ENCODE measurements at places on chromosomes 12 and 14. TPM values are rescaled to one million over a fixed set of nuclear protein-coding genes. Genes with fewer than 3 reads are reported as not detected.

DNA sequence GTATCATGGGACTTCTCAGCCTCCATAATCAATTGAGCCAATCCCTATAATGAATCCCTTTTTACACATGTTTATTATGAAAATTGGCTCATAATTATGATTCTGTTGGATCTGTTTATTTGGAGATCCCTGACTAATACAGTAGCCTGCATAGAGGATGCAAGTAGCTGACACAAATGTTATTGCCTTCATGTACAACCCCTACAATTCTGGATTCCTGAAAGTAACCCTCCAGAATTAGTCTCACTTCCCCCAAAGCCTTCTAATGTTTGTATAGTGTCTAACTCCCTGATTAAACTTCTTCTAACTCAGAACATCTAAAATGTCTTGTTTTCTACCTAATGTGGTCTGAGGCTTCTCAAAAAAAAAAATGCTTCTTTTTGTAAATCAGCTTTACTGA is 6.6 kb upstream of the SMIM10L1 start:
- no peak overlapping the region for H3K4me3 ChIP-seq
- peaks cover 65% of the 10 kb centered on the region for H3K36me3 ChIP-seq
- DNase-seq: no peak
- peaks cover 48% of the 10 kb centered on the region for H3K4me1 ChIP-seq

GRCh38 chr12:101877806-101878242 is 444 bp downstream of the DRAM1 start:
- H3K4me3 ChIP-seq: peak overlapping the region; percentile 75
- H3K27ac ChIP-seq: peak overlapping the region; percentile 83
- H3K36me3 ChIP-seq: peaks cover 5% of the 10 kb centered on the region

GRCh38 chr12:88923631-88924030 is 343.4 kb upstream of the KITLG start:
- no peak for DNase-seq
- no peak overlapping the region for H3K27ac ChIP-seq
- H3K36me3 ChIP-seq: no peaks in the 10 kb centered on the region
- H3K4me3 ChIP-seq: no peak overlapping the region
- no peaks in the 10 kb centered on the region for H3K4me1 ChIP-seq

GRCh38 chr12:65355461-65355860 is 77.0 kb downstream of the MSRB3 start:
- no peaks in the 10 kb centered on the region for H3K27me3 ChIP-seq
- no peak overlapping the region for H3K27ac ChIP-seq
- H3K4me1 ChIP-seq: no peaks in the 10 kb centered on the region
- no peak overlapping the region for H3K4me3 ChIP-seq
- DNase-seq: no peak

TEX52 gene
- total RNA-seq: 0.35 TPM

KCNK13 gene
- not detected for total RNA-seq

- DNase-seq: no peak
- H3K27me3 ChIP-seq: peaks cover 4% of the 10 kb centered on the region
- peaks cover 3% of the 10 kb centered on the region for H3K36me3 ChIP-seq
- H3K4me1 ChIP-seq: no peaks in the 10 kb centered on the region
- no peak overlapping the region for H3K4me3 ChIP-seq
- no peak overlapping the region for H3K27ac ChIP-seq
These were observed 248.5 kb downstream of the PCNX1 start for GRCh38 chr14:71155743-71156142.

DNA sequence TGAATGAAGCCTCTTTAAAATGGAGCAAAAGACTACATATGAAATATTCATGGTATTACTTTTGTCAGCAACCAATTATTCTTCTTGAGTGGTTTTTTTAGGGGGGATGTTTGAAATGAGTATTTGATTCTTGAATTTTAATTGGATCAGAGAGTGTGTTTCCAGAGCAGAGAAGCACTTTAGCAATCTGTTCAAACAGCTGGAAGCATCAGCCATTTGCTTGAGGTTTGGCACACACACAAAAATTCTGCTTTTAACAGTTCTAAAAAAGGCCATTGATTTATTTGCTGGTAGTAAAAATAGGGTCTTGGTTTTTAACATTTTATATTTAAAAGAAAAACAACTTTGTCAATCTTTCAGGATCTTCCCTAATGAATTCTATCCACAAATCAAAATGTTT is 292.7 kb downstream of the LRFN5 start:
- no peaks in the 10 kb centered on the region for H3K27me3 ChIP-seq
- no peak overlapping the region for H3K4me3 ChIP-seq
- DNase-seq: no peak
- H3K36me3 ChIP-seq: no peaks in the 10 kb centered on the region
- H3K27ac ChIP-seq: no peak overlapping the region
- no peaks in the 10 kb centered on the region for H3K4me1 ChIP-seq

DNA sequence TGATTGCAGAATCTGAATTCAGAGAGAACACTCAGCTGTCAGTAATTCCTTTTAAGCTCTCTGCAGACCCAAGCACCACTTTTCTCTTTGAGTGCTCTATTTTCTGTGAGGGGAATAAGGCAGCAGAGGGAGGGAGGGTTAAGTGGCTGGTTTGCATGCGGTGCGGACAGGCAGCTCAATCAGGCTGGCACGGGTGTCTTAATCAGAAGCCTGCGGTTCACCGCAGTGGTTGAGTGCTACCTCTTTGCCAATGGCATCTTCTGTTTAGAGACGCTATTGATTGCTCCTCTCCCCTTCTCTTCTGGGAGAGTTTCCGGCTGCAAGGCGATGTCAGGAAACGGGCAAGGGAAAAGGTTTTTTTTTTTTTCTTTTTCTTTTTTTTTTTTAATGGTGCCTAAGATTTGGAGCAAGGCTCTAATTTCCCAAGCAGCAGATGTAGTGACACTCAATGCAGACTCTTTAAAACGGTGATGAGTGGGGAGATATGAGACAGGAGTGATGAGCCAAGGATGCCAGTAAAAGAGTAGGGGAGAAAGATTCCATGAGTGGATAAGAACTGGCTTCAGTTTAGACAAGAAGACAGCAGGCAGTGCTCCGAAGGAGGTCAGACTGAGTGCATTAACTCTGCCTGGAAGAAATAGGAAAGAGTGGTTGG is 533.7 kb upstream of the SEL1L start:
- H3K27ac ChIP-seq: no peak overlapping the region
- H3K27me3 ChIP-seq: no peaks in the 10 kb centered on the region
- no peaks in the 10 kb centered on the region for H3K4me1 ChIP-seq
- no peak overlapping the region for H3K4me3 ChIP-seq
- DNase-seq: no peak

Data from activated CD4-positive, alpha-beta T cell treated with anti-CD3 and anti-CD28 coated beads, Interleukin-2, amount 10 ng/mL, durations not matched to agents 7 days and 5 days (primary cell).